ENCODE measurements at places on chromosomes 1 and 21. TPM values are rescaled to one million over a fixed set of nuclear protein-coding genes. Genes with fewer than 3 reads are reported as not detected.

CLCA2 gene
- total RNA-seq = 0.11 TPM

DNA sequence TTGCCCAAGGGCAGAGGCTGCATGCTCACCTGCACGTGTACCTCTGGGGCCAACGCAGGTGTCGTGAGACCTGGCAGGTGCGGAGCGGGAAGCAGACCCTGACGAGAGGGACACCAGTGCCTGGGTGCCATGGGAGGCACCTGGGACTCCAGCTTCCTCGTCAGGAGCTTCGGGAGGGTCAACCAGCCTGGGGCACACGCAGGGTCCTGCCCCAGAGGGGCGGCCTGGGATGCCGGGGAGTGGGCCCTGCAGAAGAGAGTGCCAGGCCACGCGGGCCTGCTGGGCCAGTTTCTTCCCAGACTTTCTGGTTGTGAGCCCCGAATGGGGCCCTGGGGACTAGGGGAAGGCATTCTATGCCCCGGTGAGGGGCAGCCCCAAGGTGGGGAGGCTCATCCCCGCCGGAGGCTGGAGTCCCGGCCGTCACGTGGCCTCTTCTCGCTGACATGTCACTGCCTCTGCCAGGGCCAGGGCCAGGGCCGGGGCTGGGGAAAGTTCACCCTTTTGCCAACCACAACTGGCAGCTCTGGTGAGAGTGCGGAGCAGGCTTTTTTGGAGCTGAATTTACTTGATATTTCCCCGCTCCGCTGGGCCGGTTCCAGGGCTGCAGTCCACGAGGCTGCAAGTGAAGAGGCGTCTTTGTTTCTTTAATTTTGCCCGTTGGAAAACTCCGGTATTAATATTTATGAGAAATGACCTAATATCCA is 38.5 kb upstream of the ACTRT2 start:
- DNase-seq = no peak

CD2 gene
- not detected for total RNA-seq

ZNF593 gene
- total RNA-seq = 28.6 TPM

DNA sequence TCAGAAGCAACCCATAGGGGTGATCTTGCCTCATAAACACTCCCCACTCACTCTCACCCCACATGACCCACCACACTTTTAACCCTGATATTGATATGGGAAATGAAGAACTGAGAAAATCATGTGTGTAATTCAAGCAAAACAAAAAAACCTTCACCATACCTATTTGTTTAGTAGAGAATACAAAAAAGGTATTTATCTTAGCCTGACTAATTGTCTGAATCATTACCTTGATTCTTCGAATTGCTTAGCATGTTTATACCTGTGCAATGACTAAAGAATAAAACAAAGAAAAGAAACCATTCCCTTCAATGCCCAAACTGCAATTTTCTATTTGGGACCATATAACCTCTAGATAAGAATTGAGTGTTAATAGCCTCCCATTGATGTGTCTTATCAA is 1.8 kb downstream of the CLDN17 start:
- DNase-seq = no peak

DNA sequence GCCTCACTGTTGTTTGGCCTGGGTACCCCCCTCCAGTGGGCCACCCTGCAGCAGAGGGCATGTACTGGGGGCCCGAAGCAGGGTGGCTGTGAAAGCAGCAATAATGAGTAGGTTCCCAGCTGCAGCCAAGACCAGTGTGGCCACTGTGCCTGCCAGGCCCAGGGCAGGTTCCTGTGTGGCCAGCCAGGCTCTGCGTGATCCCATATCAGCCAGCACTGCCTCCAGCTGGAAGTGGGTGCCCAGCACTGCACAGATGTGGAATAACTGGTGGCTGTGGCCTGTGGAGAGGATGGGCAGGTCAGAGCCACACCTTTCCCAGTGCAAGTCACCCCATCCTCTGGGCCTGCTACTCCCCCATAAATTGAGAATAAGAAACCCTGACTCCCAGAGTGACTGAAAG is 2.1 kb downstream of the BGLAP start:
- DNase-seq = no peak

DNA sequence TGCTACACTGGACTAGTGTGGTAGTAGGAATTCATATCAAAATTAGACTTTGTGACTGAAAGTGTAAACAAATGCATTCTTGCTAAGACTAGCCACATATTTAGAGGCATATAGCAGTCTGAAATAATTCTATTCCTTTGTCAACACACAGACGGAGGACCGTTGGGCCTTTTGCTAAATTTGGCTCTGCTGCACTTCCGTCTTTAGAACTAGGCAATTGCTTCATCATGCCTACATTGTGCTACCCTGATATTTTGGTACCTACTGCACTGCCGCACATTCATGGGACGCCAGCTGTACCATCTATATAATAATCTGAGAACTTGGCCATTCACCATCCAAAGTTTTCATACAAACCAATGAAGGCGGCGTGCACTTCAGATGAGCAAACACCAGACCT is 346.8 kb downstream of the KIF26B start:
- no peak for DNase-seq

- no peak for DNase-seq
These were observed 24.0 kb upstream of the CDK18 start for GRCh38 chr1:205480349-205480985.

KANK4 gene
- 34.3 TPM for total RNA-seq

DNA sequence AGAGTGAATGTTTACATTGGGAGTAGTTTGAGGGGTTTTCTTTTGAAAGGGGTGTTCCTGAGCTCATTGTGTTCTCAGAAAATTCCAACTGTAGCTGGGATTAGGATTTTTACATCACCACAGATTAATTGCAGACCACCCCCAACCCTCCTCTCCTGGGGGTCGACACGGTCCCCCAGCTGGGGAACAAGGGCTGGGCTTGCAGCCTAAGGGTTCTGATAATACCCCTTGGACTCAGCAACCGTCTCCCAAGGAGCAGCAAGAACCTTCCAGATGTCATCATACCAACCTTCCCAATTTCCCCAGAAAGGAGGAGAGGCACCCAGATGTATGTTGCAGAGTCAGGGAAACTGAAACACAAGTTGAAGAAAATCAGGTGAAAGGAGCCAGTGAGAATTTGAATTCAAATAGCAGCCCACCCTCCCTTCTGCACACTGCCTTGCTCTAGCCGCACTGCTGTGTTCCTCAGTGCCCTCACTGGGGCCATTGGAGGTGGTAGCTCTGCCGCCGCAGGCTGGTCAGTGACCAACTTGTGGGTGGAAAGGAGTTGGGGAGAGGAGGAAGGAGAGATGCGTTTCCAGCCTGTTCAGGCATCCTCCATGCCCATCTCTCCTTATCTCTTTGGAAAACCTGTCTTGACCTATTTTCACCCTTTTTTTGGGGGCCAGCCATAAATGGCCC is 14.7 kb upstream of the IGFN1 start:
- no peak for DNase-seq

DNA sequence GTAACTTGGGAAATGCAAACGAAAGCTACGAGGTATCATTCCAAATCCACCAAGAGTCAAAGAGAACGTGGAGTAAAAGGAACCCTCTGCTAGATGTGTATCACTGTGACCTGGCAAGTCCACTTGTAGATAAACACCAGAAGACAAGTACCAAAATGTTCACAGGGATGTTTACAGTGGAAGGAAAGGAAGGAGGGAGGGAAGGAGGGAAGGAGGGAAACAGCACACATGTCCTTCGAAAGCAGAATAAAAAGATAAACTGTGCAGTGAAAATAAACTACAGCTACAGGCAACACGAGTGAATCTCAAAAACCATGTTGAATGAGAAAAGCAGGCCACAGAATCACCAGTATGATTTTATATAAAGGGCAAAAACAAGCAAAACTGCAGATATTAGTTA is 59.9 kb downstream of the TP53BP2 start:
- no peak for DNase-seq
